ENCODE measurements at places on chromosomes 5 and 9. TPM values are rescaled to one million over a fixed set of nuclear protein-coding genes. Genes with fewer than 3 reads are reported as not detected.

GRCh38 chr9:100730086-100730485 lies 152.2 kb downstream of the CAVIN4 start:
- H3K4me3 ChIP-seq: no peak overlapping the region
- no peaks in the 10 kb centered on the region for H3K27me3 ChIP-seq
- no peak for DNase-seq
- no peak overlapping the region for H3K27ac ChIP-seq

GRCh38 chr5:30131-30530 lies 61.8 kb upstream of the PLEKHG4B start:
- H3K36me3 ChIP-seq: no peaks in the 10 kb centered on the region
- no peak overlapping the region for H3K27ac ChIP-seq
- DNase-seq: no peak
- no peaks in the 10 kb centered on the region for H3K27me3 ChIP-seq

LCP2 gene
- total RNA-seq: 76.5 TPM

GRCh38 chr5:53890490-53890889 lies 330.1 kb downstream of the NDUFS4 start:
- H3K4me1 ChIP-seq: peaks cover 5% of the 10 kb centered on the region
- H3K27me3 ChIP-seq: no peaks in the 10 kb centered on the region
- DNase-seq: no peak

PCDHGA12 gene
- 16.2 TPM for total RNA-seq

RNF180 gene
- total RNA-seq: 46.6 TPM

PDGFRB gene
- 362 TPM for total RNA-seq

NSG2 gene
- total RNA-seq: not detected

MZB1 gene
- not detected for total RNA-seq

DNA sequence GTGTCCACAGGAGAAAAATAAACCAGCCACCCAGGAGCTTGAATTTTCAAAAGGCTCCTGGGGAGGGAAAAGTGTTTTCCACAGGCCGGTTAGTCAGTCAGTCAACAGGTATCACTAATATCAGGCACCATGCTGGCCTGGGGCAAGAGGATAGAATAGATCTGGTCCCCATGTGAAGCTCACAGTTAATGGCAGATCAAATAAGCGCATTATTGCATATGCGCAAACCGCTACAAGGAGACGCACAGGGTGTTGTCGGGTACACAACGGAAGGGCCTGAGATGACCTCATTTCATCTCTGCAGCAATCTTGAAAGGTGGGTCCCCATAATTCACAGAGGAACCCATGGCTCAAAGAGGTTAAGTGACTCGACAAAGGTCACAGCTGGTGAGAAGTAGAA lies 260.7 kb downstream of the CRB2 start:
- no peaks in the 10 kb centered on the region for H3K4me1 ChIP-seq
- no peak overlapping the region for H3K4me3 ChIP-seq
- H3K27me3 ChIP-seq: no peaks in the 10 kb centered on the region
- peaks cover 3% of the 10 kb centered on the region for H3K36me3 ChIP-seq

DNA sequence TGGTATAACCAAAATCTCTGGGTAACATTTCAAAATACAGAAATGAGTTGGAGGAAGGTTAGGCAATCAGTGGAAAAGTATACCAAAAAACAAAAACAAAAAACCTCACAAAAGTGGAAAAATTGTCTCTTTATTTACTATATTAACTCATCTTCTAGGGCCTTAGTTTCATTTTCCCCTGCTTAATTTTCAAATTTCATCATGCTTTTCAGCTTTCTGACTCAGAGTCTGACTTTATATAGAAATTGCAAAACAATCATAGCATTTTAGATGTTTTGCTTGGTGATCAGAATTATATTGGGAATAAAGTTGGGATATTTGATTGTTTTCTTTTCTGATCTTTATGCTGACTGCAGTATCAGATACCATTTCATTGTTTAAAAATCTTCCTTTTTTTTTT lies 257.0 kb upstream of the PRR16 start:
- H3K4me1 ChIP-seq: no peaks in the 10 kb centered on the region
- no peaks in the 10 kb centered on the region for H3K27me3 ChIP-seq
- H3K36me3 ChIP-seq: no peaks in the 10 kb centered on the region
- H3K4me3 ChIP-seq: no peak overlapping the region

LHX6 gene
- total RNA-seq: 6.5 TPM

TAF11L5 gene
- not detected for total RNA-seq

GRCh38 chr9:124273427-124274160 lies 15.8 kb downstream of the NEK6 start:
- H3K4me3 ChIP-seq: peak overlapping the region; percentile 17
- H3K27ac ChIP-seq: peak overlapping the region; percentile 73
- no peaks in the 10 kb centered on the region for H3K27me3 ChIP-seq
- H3K4me1 ChIP-seq: peaks cover 42% of the 10 kb centered on the region

OTP gene
- total RNA-seq: not detected

GRCh38 chr5:13201022-13201421 lies 743.5 kb downstream of the DNAH5 start:
- no peak overlapping the region for H3K27ac ChIP-seq
- no peaks in the 10 kb centered on the region for H3K4me1 ChIP-seq
- no peak overlapping the region for H3K4me3 ChIP-seq
- no peaks in the 10 kb centered on the region for H3K36me3 ChIP-seq
- DNase-seq: no peak

TRPM3 gene
- 5.0 TPM for total RNA-seq

PCDHB3 gene
- total RNA-seq: 3.7 TPM

FIBCD1 gene
- total RNA-seq: not detected

- H3K4me1 ChIP-seq: peaks cover 4% of the 10 kb centered on the region
- no peaks in the 10 kb centered on the region for H3K27me3 ChIP-seq
- no peak overlapping the region for H3K27ac ChIP-seq
- no peak overlapping the region for H3K4me3 ChIP-seq
- H3K36me3 ChIP-seq: no peaks in the 10 kb centered on the region
Measured at GRCh38 chr5:154046486-154046885, 7.7 kb downstream of the MFAP3 start.

DNA sequence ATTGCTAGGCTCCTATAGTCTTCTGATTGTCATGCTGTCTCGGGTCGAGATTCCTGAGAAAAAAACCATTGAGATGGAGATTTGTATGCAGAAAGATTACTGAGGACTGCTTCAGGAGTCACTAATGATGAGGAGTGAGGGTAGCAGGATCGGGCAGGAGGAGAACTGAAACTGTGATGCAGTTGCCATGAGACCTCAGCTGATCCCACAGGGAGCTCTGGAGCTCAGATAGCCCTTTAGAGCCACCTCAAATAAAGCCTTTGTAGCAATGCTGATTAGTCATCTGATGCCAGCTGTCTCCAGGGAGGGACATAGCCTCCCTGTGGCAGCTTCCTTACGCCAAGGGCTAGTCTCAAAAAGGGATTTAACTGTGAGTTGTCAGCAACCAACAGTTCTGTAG lies 256.9 kb downstream of the DMAC1 start:
- H3K27me3 ChIP-seq: no peaks in the 10 kb centered on the region
- no peak overlapping the region for H3K27ac ChIP-seq
- no peak overlapping the region for H3K4me3 ChIP-seq
- no peaks in the 10 kb centered on the region for H3K36me3 ChIP-seq
- no peak for DNase-seq
- H3K4me1 ChIP-seq: no peaks in the 10 kb centered on the region

DNA sequence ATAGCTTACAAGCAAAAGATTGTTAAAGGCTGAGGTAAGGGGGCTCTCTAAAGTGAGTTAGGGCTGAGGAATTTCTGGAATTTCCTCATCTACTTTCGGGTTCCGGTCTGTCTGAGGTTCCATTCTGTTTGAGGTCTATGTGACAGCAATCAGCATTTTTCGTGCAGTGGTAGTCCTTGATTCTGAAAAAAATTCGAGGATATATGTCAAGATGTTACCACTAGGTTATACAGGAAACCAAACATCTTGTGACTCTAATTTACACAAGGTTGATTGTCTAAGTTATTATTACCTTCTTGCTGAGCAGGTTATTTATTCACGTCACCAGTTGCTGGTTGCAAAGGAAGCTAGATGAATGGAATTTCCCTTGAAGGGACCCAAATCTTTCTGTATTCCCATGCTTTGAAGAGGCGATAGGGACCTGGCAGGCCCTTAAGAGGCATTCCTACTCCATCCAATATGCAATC lies 35.2 kb downstream of the RLN2 start:
- H3K27ac ChIP-seq: no peak overlapping the region
- H3K4me1 ChIP-seq: no peaks in the 10 kb centered on the region
- H3K27me3 ChIP-seq: no peaks in the 10 kb centered on the region
- DNase-seq: no peak

NOP16 gene
- total RNA-seq: 6.3 TPM

GRCh38 chr5:53003144-53003543 lies 14.0 kb downstream of the ITGA2 start:
- no peak overlapping the region for H3K27ac ChIP-seq
- no peaks in the 10 kb centered on the region for H3K4me1 ChIP-seq
- DNase-seq: no peak
- H3K36me3 ChIP-seq: no peaks in the 10 kb centered on the region

GRCh38 chr5:42121401-42121800 lies 196.3 kb downstream of the FBXO4 start:
- DNase-seq: no peak
- no peaks in the 10 kb centered on the region for H3K36me3 ChIP-seq
- H3K27me3 ChIP-seq: no peaks in the 10 kb centered on the region
- H3K27ac ChIP-seq: no peak overlapping the region

DNA sequence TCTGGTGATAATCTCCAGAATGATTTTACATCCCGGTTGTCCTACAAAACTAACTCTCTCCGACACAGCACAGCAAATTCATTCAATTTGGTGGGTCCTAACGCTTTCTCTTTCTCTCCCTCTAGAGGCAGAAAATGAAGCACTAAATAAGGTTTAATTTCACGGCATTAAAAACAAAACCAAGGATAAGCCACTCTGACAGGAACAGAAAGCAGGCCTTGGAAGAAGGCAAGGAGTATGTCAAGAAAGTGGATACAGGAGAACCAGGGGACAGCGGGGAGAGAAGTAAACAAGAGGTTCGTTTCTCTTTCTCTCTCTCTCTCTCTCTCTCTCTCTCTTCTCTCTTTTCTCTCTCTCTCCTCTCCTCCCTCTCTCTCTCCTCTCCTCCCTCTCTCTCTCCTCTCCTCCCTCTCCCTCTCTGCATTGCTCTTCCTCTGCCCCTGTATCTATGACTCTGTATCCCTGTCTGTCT lies 49.8 kb downstream of the EBF1 start:
- peak overlapping the region; percentile 84 for H3K27ac ChIP-seq
- peak overlapping the region; percentile 75 for H3K4me3 ChIP-seq
- DNase-seq: no peak
- H3K27me3 ChIP-seq: no peaks in the 10 kb centered on the region
- peaks cover 23% of the 10 kb centered on the region for H3K4me1 ChIP-seq
- no peaks in the 10 kb centered on the region for H3K36me3 ChIP-seq

DNA sequence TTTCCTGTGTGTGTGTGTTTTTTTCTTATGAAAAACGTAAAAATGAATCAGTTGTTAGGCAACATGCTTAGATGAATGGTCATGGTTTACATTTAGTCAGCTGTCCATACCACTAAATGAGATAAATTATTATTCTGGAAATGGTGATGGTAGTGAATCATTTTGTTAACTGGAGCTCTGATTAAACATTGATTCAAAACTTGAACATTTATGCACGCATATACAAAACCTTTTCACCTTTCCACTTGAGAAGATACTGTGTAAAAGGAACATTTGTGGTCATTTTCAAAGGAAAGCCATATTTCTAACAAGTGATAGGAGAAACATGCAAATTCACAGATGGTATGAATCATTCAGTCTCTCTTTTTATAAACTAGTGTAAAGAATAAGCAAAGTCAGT lies 162.0 kb downstream of the SLC25A46 start:
- H3K27ac ChIP-seq: no peak overlapping the region
- DNase-seq: no peak
- no peaks in the 10 kb centered on the region for H3K27me3 ChIP-seq
- H3K36me3 ChIP-seq: no peaks in the 10 kb centered on the region

CTXN3 gene
- total RNA-seq: not detected

- H3K27ac ChIP-seq: peak overlapping the region; percentile 74
- H3K36me3 ChIP-seq: peaks cover 31% of the 10 kb centered on the region
- H3K27me3 ChIP-seq: no peaks in the 10 kb centered on the region
- no peak overlapping the region for H3K4me3 ChIP-seq
- peaks cover 21% of the 10 kb centered on the region for H3K4me1 ChIP-seq
Measured at GRCh38 chr9:114372921-114373448, 14.8 kb downstream of the AKNA start.

C9orf43 gene
- total RNA-seq: 0.85 TPM

PTPN3 gene
- 20.3 TPM for total RNA-seq

DNA sequence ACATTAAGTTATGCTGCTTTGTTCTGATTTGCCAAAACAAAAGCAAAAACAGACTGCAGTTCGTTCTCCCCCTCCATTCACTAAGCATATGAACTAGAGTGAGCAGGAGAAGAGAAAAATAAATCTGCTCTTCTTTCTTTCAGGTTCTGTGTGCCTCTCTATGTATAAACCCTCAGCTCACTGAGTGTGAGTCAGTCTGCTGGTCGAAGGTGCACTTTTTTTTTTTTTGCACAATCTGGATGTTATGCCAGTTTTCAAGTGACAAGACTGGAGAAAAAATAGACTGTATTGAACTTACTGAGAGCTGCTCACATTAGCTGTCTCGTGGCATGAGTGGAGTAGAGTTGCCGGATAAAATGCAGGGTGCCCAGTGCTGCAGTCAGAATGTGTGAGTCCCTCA lies 244.6 kb upstream of the ATP10B start:
- no peak overlapping the region for H3K4me3 ChIP-seq
- DNase-seq: no peak
- no peaks in the 10 kb centered on the region for H3K27me3 ChIP-seq
- H3K36me3 ChIP-seq: no peaks in the 10 kb centered on the region

AFAP1L1 gene
- total RNA-seq: 10.4 TPM

DNA sequence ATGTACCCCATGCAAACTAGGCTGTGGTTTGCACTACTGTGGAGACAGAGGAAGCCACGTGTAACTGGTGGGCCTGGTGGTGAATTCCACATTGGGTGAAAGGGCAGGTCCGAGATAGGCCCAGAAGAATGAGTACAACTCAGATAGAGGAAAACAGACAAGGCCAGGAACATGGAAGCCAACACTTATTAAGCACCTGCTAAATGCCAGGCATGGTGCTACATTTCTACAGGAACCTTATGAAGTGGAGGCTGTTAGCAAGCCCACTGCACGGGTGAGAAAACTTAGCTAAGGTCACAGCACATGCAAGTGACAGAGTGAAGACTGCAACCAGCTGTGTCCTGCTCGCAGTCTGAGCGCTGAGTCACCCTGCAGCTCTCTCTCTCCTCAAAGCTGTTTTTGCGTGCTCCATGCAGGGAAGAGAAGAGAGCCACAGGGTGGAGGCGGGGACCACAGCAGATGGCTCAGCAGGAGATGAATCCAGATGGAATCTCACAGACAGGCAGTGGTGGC lies 65.5 kb upstream of the SPTLC1 start:
- no peaks in the 10 kb centered on the region for H3K27me3 ChIP-seq
- H3K4me1 ChIP-seq: no peaks in the 10 kb centered on the region
- no peaks in the 10 kb centered on the region for H3K36me3 ChIP-seq
- no peak overlapping the region for H3K27ac ChIP-seq
- no peak for DNase-seq
